Epithelial cell of umbilical artery (primary cell): ENCODE measurements at places on chromosomes 6 and 20. TPM values are rescaled to one million over a fixed set of nuclear protein-coding genes. Genes with fewer than 3 reads are reported as not detected.

ARHGAP40 gene
- total RNA-seq, result under 0.01 TPM in 1 of 2 replicates, not detected in the other

FAM83C gene
- not detected in 2 replicates for total RNA-seq

ARMH2 gene
- total RNA-seq, result not detected in 2 replicates

TPBG gene
- 6.5 and 7.0 TPM in 2 replicates for total RNA-seq

GTSF1L gene
- total RNA-seq, result 0.32 TPM in 1 of 2 replicates, not detected in the other

GJA10 gene
- total RNA-seq, result not detected in 2 replicates

GGTLC1 gene
- not detected in 2 replicates for total RNA-seq

EFCAB8 gene
- total RNA-seq, result under 0.01 TPM in 1 of 2 replicates, not detected in the other

MYB gene
- under 0.01 TPM in 1 of 2 replicates, not detected in the other for total RNA-seq

IL20RA gene
- total RNA-seq, result not detected in 2 replicates

FRK gene
- under 0.01 TPM in 1 of 2 replicates, not detected in the other for total RNA-seq

NHLRC1 gene
- 2.6 and 3.3 TPM in 2 replicates for total RNA-seq

IL17F gene
- not detected in 2 replicates for total RNA-seq

NOX3 gene
- total RNA-seq, result not detected in 2 replicates
